Stimulated activated CD8-positive, alpha-beta memory T cell treated with anti-CD3 and anti-CD28 coated beads, Interleukin-7, amount 100 ng/mL, for 24 hours (primary cell): ENCODE measurements at places on chromosomes 7 and 10.

DNA sequence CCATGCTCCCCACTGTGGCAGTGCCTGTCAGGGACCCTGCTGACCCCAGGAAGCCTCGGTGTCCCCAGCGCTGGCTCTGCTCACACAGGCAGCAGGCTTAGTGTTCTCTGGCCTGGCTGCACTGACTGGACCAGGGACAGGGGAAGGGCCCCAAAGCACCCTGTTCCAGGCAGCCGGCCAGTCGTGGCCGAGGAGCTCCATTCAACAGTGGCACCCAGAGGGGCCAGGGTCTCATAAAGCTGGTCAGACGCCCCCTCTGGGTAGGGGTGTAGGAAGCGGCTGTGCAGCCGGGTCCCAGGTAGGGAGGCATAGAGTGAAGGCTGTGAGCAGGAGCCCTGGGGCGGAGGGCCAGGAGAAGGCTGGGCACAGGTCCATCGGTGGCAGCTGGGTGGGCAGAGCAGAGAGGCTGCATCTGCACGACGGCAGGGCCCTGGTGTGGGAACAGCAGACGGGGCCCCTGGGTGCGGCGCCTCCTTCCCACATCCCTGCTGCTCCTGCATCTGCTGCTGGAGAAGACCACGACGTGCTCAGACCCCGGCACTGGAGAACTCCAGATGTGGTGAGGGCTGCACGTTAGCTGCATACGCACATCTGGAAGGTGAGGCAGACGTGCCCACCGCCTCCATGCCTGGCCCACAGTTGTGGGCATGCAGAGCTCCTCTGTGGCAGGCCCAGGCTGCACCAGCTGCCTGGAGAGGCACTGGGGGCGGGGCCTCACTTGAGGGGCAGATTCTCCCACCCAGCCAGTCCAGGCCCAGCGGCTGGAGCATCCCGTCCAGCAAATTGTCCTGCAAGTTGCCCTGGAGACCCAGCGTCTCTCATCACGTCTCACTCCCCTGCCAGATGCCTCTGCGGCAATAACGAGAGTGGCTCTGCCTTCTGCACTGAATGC is 25.1 kb downstream of the MNX1 start:
- no peak for DNase-seq

GRCh38 chr10:85612833-85613232 is 753.8 kb downstream of the GRID1 start:
- no peak for DNase-seq

DNA sequence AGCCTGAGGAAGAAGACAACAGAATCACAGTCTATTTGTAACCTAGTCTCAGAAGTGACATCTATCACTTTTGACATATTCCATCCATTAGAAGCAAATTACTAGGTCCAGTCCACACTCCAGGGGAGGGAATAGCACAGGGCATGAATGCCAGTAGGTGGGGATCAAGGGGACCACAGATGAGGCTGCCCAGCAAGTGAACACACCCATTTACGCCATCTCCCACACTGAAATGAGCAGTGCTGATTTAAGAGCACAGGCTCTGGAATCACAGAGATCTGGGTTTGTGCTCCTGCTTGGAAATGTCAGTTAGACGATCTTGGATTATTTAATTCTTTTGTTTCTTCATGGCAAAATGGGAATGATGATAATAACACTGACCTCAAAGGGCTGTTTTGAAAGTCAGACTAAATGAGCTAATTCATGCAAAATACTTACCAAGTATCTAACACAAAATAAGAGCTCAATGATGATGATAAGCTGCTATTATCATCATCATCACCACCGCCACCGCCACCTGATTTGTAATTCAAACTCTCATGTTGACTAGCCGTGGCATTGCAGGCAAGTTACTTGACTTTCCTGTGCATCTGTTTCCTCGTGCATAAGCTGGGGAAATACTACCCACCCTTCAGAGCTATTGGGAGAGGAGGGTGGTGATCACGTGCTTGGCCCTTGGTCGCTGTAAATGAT is 138.9 kb upstream of the KLF14 start:
- DNase-seq: no peak

DNA sequence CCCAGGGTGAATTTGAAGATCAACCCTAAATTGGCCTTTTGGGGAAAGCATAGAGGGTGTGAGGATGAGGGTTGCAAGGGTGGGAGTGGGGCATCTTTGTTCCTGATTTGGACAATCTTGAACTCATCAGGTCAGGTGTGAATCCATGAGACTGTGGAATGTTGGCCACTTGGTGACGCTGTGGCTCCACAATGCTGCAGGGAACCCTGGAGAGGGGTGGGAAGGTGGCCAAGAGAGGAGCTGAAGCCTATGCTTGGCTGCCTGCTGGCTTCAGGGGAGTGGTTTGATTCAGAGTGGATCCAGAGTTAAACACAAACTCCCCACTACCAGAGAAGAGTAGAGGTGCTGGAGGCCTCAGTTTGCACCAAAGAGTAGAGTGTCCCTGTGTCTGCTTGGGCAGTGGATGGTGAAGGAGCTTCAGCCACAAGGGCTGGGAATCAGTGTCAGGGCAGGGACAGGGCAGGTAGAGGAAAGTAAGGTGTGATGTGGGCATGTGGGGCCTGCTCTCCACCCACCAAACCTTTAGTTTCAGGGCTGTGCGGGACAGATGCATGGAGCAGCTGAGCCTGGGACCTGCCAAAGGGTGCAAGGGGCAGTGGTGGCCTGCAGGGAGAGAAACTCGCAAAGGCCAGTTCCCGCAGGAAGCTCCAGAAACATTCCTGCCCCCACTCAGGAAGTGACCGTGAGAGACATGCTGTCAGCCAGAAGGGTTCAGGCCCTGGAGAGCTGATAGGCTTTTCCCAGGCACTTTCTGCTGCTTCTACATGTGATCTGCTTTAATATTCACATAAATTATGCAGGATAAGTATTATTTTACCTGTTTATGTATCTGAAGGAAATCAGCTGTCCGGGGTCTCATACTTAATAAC is 81.0 kb upstream of the PRSS58 start:
- no peak for DNase-seq

DNA sequence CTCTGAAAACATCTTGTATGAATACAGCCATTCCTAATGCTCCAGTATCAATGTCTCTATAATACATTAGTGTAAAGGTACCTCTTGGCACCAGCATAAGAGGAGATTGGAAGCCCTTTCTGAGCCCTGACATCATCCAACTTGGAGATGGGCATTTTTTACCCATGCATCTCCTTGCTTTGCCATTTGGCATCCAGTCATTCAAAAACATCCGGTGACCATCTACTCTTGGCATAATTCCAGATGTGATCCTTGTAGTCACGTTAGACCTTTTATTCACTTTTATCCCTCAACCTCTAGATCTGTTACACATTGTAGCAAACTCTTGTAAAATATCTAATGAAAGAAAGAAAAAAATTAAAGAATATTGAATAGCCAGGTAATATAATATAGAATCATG is 17.9 kb upstream of the SGMS1 start:
- DNase-seq: no peak

DNA sequence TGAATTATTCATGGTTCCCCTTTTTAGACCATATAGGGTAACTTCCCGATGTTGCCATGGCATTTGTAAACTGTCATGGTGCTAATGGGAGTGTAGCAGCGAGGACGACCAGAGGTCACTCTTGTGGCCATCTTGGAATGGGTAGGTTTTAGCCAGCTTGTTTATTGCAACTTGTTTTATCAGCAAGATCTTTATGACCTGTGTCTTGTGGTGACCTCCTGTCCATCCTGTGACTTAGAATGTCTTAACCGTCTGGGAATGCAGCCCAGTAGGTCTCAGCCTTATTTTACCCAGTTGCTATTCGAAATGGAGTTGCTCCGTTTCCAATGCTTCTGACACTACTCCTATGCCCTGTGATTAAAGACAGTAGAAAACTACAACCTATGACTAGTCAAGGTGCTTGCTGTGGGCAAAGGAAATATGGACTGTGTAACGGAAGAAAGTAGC is 18.8 kb upstream of the PAXIP1 start:
- no peak for DNase-seq

- DNase-seq: no peak
Measured at GRCh38 chr7:22858640-22859561, 36.3 kb upstream of the TOMM7 start.

GRCh38 chr7:131652934-131653333 is 96.5 kb upstream of the PODXL start:
- no peak for DNase-seq

GRCh38 chr10:28619455-28619854 is 57.9 kb upstream of the BAMBI start:
- no peak for DNase-seq

DNA sequence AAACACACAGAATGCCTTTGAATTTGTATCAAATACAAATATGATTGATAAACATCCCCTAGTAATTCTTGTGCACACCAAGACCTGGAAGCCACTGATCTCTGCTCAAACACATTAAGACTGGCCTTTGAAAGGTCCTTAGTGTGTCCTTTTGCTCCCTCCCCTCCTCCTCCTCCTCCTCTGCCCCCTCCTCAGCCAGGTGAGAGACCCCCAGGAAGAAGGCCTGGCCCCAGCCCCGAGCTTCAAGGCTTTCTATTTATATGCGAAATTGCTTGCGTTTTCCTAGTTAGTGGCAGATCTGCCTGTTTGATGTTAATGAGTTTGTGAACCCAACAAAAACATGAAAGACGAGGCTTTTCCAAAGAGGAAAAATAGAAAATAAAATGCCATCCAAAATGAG is 63.6 kb upstream of the TCF7L2 start:
- no peak for DNase-seq

DNA sequence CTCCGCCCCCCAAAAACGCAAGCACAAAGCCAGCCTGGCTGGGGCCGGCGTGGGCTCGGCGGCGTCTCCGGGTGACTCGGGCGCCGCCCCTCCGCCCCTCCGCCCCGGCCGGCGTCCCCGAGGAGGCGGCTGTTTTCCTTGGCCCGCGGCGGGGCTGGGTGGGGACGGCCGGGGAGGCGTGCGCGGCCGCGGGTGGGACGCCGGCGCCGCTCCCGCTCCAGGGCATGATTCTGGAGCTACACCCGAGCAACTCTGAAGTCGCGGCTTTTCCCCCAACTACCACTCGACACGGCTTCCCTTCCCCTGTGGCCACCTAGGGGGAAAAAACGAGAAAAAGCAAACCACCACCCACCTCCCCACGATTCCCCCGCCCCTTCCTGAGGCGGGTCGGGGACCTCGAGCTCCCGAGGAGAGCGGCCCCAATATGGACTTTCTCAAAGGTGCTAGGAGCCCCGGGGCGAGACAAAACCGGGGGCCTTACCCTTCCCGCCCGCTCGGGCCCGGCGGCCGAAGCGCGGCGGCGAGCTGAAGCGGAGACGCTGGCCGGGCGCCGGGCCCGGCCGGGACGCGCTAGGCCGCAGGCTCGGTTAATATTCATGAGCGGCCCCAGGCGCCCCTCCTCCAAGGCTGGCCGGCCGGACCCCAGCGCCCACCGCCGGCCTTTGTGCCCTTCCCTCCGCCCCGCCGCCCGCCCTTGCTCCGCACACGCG is 856 bp downstream of the ARHGAP21 start:
- no peak for DNase-seq

DNA sequence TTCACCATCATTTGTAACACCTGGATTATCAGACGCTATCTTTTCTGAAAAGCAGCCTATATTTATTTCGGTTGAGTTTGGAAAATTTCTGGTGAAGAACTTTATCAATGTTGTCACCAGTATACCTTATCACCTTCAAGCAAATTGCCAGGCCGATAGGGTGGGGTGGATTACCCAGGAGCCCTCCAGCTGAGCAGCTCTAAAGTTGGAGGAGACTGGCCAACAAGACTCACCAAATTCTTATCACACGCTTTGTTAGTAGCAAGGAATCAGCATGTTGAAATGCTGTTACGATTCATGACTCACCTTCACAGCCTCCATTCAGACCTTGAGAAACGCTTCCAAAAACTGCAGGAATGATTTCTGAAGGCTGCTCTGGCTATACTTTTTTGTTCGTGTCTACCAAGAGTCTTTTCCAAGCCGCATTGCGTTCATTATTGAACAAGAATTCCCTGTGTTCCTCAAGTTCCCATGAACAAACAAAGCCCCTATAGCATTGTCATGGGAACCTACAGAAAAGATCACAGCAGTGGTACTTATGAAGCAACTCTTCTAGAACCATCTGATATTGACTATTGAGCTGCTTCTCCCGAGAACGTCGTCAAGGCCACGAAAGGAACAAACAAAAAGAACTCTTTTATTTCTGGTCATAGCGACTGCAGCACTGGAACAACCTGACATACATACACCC is 291.4 kb downstream of the SFMBT2 start:
- no peak for DNase-seq
